HuH-7 (cell line): ENCODE measurements at places on chromosomes 5 and 9.
A peak's percentile ranks its signal among the peaks of the same experiment; 100 is the strongest.

DNA sequence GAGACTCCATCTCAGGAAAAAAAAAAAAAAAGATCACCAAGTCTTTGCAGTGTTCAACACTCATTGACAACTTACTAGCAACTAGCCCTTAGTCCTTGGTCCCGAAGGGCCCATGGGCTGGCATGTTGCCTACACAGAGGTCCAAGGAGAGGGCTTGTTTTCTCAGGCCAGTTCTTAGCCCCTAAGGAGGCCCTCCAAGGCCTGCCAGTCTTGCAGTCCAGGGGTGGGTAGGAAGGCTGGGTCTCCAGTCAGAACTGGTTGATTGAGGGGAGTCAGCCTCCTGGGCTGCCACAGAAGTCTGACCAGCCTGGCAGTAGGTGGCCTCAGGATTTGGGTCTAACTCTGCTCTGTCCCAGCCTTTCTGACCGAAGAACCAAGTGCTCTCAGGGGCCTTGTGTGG lies 32.7 kb downstream of the IER5L start:
- no peak for DNase-seq

- DNase-seq = no peak
Measured at GRCh38 chr9:36499174-36499890, 73.4 kb upstream of the MELK start.

GRCh38 chr5:145792840-145793239 lies 42.3 kb downstream of the PRELID2 start:
- no peak for DNase-seq

GRCh38 chr5:113632996-113633395 lies 119.5 kb downstream of the YTHDC2 start:
- no peak for DNase-seq

DNA sequence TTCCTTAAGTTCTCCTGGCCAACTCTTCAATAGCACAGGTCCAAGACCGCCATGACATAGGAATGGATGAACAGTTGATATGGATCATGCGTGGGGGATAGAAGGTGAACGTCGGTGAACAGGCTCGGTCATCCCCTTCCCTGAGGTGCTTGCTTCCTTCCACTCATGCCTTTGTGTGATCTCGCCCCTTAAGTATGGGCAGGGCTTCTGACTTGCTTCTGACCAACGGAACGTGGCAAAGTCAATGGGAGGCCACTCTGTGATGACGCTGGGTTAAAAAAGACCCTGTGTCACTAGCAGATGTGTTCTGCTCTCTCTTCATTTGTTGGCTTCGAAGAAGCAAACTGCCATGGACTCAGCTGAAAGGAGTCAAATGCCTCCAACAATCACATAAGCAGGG lies 240.5 kb upstream of the TUT7 start:
- DNase-seq = no peak

DNA sequence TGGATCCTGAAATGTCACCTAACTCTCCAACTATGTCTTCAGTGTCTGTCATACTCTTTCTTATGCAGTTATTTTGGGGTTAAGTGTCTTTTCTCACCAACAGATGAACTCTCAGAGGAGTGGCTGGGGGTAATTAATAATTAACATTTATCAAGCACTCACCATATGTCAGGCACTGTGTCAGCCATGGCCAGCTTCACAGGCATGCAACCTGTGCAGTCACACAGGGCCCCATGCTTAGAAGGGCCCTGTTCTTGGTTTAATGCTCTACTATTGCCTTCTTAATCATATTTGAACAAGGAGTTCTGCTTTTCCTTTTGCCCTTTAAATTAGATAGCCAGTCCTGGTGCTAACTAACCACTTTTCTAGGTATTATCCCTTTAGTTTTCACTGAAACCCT lies 3.4 kb upstream of the GRPEL2 start:
- no peak for DNase-seq

DNA sequence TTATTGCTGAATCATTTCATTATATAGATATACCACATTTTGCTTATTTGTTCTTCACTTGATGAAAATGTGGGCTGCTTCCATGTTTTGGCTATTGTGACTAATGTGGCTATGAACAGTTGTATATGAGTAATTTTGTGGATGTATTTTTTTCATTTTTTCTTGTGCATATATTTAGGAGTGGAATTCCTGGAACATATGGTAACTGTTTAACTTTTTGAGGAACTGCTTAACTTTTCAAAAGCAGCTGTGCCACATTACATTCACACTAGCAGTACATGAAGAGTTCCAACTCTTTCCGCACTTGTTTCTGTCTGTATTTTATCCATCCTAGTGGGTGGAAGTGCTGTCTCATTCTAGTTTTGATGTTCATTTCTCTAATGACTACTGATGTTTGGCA lies 67.8 kb downstream of the JAK2 start:
- no peak for DNase-seq

DNA sequence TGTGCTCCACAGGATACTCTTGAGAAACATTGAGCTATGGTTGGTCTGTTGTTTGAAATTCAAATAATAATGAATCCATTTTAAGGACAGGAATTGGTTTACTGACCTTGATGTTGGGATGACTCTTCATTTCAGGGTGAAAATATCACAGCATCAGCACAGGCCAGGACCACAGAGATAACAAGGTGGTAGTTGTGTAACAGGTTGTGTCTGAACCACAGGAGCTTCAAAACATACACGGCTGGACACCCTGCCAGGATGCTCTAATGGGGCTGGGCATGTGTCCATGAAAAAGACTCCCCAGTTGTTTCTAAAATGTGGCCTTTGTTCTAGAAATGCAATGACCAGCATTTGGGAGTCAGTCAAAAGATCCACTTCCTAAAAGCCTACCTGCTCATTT lies 69.8 kb downstream of the ACO1 start:
- DNase-seq = no peak

- no peak for DNase-seq
Measured at GRCh38 chr5:125106881-125107280, 360.4 kb upstream of the ZNF608 start.

GRCh38 chr5:57817924-57818323 lies 335.3 kb upstream of the ACTBL2 start:
- DNase-seq = no peak

DNA sequence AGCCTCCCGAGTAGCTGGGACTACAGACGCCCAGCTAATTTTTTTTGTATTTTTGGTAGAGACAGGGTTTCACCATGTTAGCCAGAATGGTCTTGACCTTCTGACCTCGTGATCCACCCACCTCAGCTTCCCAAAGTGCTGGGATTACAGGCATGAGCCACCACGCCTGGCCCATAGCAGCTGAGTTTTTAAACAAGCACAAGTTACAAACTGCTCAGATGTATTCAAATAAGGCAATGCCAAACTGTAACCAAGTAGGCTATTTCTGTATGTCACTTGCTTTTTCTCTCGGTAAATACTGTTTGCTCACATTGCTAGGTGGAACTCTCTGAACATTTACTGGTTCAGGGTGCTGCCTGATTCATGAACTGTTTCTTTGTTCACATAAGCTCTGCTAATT lies 799.3 kb upstream of the NUDT12 start:
- DNase-seq = no peak

- no peak for DNase-seq
Measured at GRCh38 chr9:127788337-127789011, 2.6 kb downstream of the CDK9 start.

DNA sequence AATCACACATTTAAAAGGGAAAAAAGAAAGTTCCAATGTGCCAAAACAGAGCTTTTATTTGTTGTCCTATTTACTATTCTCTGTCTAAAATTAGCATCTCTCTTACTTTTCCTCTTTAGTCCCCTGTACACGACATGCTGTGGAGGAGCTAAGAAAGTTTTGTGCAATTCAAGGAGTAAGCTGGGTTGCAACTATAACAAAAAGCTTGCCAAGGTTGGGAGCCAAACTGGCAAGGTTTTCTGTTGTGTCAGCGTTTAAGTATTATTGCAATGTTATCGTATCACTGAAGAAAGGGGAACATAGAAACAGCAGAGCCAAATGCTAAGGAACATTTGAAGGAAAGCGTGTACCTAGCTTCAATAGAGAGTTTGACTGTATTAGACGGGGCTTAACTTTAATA lies 680.8 kb downstream of the CETN3 start:
- no peak for DNase-seq

DNA sequence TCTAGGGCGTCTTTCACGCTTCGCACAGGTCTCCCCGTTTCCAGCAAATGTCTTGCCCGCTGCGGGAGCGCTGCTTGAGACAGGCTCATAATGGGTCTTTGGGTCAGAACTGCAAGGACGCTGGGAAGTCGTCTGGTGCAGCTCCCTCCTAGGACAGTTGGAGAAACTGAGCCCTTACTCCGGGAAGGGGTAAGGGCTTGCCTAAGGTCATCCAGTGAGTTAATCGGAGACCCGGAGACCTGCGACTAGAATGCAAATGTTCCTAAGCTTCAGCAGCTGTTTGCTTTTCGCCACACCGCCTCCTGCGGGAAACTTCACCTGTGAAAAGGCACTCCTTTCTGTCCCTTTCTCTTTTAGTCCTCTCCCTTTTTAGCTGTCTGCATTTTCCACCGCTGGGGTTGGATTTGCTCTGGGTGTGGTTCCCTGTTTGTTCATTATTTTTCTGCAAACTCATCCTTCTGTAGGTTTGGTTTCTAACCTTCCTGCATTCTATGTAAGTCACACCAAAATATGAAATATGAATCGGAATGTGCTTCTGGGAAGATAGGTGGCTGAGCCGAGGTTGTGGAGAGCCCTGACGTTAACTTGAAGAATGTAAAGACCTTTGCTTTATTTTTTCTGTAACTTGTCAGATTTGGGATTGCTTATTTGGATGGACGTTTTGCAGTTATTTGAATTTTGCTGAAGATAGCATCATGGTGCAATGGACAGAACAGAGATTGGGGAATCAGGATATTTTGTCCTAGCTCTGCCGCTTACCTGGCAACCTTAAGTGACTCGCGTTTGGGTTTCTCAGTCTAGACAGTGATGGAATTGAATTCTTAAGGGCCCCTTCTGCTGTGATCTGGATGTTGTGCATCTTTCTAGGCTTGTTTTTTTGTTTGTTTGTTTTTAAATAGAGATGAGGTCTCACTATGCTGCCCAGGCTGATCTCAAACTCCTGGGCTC lies 909 bp downstream of the SLC36A1 start:
- DNase-seq = peak; percentile 23

GRCh38 chr9:129362287-129363000 lies 184.4 kb upstream of the IER5L start:
- DNase-seq = no peak

- no peak for DNase-seq
Measured at GRCh38 chr9:136979769-136980587, 2.7 kb downstream of the PTGDS start.

- no peak for DNase-seq
Measured at GRCh38 chr5:75465480-75465879, 45.9 kb downstream of the CERT1 start.

- no peak for DNase-seq
Measured at GRCh38 chr5:53667621-53668020, 107.2 kb downstream of the NDUFS4 start.

GRCh38 chr5:139655727-139656271 lies 7.7 kb downstream of the CXXC5 start:
- no peak for DNase-seq
